Activated CD4-positive, alpha-beta T cell treated with anti-CD3 and anti-CD28 coated beads, Interleukin-2, amount 50 U/mL, for 4 hours (primary cell): ENCODE measurements at places on chromosomes 2 and 18.

- DNase-seq: no peak
Measured at GRCh38 chr2:128394007-128394730, 75.5 kb upstream of the HS6ST1 start.

DNA sequence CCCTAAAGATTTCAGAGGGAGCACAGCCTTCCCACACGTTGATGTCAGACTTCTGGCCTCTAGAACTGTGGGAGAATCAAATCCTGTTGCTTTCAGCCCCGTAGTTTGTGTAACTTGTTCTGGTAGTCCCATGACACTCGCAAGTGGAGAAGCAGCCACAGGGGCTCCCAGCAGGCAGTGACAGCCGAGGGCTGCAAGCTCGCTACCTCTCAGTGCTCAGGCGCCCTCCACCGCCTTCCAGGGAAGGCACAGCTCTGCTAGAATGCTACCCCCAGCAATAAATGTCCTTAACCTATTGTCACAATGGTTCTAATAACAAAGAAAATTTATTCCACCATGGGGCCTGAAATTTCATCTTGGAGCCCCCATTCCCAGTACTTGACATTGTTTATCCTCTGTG is 143.1 kb upstream of the ZNF236 start:
- DNase-seq: no peak

DNA sequence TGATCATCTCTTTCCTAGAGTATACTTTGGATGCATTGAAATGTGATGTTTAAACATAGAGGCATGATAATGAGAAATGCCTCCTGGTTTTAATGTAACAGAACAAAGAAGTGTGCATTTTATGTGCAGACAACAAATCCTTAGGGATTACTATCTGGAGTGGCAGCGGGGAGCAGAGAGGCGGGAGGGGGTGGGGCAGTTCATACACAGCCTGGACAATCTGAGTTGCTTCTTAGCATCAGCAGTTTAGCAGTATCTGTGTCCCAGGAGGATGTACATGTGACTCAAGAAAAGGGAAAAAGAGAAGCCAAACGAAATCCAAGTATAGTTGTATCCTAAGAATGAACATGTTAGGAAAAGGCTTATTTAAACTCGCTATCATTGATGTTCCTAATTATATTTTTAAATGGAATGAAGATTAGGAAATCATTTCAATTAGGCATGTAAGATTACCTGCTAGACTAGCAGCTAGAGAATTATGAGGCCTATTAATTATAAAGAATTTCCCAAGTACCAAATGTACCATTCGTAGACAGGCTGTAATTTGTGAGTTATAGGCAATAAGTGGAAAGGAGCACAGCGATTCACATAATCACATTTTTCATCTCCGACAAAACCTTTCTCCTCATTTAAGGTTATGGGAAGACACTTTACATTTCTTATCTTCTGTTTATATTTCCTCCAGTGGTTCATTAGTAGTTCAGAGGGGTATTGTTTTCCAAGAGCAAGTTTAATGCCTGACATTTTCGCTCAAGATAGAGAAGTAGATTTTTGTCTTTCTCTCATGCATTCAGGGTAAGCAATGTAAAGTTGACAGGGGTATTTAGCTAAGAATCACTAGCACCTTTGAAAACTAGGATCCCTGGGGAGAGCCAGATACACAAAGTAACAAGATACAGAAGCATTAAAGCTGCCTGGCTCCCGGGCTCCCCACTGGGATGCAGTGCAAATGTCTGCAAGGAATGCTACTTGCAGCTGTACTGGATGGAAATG is 141.3 kb upstream of the NOSTRIN start:
- DNase-seq: no peak

GRCh38 chr2:5696945-5697521 is 4.8 kb downstream of the SOX11 start:
- no peak for DNase-seq

DNA sequence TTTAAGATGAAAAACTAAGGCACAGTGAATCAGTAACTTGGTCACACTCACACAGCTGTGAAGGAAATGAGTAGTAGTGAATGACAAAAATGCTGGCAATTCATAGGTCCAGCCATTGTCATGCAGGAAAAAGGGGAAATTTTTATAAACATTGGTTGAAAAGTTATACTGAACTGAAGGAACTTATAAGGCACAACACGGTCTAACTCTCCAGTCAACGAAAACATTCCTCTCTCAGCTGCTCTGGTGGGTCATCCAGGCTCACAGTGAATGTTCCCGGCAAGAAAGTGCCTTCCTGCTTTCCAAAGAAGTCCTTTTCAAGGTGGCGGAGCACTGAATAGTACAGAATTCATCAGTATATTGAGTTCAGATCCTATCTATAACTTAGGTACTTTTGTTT is 476.1 kb downstream of the DCC start:
- DNase-seq: no peak

DNA sequence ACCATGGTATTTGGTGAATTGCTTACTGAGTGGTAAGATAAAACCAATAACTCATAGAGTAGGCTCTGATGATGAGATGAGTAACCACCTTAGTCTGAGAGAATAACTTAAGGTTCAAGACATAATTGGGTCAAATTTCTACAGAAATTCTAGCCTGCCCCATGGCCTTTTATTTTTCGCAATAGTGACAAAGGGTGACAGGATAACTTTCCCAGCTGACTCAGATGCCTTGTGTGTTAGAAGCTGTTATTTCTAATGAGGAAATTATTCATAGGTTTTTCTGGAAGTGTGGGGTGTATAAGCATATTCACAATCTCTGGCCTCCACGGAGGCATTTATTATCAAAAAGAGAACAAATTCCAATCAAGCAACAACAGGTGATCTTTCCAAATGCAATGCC is 159.0 kb downstream of the NUP35 start:
- no peak for DNase-seq

DNA sequence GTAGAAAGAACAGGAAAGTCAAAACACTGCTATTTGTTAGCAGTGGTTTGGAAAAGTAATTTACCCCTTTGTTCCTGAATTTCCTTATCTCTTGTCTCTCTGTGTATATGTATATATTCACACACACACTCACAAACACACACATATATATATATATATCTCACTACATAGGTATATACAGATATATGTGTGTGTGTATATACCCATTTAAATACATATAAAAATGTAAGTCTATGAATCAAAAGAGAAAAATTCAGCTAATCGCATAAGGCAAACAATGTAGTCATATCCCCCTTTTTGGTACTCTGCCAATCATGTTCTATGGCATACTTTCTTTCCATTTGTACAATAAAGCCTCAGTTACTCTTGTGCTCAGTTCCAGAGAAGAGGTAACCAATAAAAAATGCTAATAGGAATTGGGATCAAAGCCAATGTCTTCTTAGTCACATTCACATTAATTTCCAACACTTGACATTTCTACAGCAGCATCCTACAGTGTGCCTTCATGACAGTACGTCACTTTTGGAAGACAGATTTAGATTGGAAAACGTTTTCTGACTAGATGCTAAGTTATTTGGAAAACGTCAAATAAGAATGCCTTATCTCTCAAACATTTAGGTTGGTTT is 94.6 kb downstream of the MC4R start:
- no peak for DNase-seq

DNA sequence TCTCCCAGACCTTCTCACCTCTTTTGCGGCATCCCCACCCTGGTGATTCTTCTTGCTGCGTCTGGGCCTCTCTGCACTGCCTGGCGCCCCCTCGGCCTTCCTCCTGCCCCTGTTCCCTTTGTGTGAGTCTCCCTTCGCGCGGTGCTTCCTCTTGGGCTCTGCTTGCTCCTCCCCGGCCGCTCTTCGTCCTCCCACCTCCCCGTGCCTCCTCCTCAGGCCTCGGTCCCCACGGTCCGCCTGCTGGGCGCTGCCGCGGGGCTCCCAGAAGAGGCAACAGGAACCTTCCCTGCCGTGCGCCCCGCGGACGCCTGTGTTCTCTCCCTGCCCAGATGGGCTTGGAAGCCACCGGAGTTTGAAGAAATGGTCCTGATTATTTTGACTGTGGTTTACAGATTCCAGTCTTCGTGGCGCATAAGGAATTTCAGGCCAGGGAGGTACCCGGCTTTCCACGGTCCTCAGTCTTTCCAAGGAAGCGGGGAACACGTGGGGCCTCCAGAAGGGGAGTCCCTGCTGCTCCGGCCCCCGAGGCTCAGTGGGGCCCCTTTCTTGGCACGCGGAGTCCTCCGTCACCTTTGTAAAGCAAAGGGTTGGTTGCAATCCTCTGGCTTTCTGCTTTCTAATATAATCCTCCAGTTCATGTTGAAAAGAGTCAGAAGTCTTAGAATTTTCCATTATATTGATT is 13.1 kb downstream of the RNU2-63P start:
- DNase-seq: no peak

GRCh38 chr2:17289669-17290068 is 228.6 kb downstream of the RAD51AP2 start:
- DNase-seq: no peak

- no peak for DNase-seq
Measured at GRCh38 chr2:110978756-110979470, 141.8 kb upstream of the BCL2L11 start.

GRCh38 chr2:241309684-241310117 is 5.8 kb downstream of the HDLBP start:
- peak; percentile 63 for DNase-seq

GRCh38 chr2:239012936-239013677 is 165.2 kb downstream of the TWIST2 start:
- no peak for DNase-seq

GRCh38 chr2:204110338-204110741 is 173.8 kb downstream of the ICOS start:
- DNase-seq: peak; percentile 27

DNA sequence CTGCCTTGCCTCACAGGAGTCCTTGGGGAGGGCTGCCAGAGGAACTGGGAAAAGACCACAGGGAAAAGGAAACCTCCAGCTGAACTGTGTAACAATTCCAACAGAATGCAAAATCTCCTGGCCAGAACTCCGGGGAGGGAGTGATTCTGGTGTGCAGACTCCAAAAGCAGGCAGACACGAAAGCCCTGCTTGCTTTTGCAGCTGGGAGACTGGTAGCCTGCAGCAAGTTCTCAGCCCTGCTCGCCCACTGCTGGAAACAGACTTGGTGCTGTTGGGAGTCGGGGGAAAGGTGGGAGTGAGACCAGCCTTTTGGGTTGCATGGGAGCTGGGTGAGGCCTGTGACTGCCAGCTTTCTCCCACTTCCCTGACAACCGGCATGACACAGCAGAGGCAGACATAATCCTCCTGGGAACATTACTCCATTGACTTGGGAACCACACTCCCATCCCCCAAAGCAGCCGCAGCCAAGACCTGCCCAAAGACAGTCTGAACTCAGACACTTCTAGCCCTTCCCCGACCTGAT is 26.0 kb upstream of the NMI start:
- DNase-seq: no peak

- DNase-seq: no peak
Measured at GRCh38 chr2:69253611-69254301, 133.3 kb downstream of the GFPT1 start.

GRCh38 chr18:39403121-39403520 is 1837.5 kb upstream of the CELF4 start:
- no peak for DNase-seq

- no peak for DNase-seq
Measured at GRCh38 chr2:5657231-5657630, 35.0 kb upstream of the SOX11 start.

GRCh38 chr2:159160412-159160811 is 126.1 kb downstream of the WDSUB1 start:
- no peak for DNase-seq

DNA sequence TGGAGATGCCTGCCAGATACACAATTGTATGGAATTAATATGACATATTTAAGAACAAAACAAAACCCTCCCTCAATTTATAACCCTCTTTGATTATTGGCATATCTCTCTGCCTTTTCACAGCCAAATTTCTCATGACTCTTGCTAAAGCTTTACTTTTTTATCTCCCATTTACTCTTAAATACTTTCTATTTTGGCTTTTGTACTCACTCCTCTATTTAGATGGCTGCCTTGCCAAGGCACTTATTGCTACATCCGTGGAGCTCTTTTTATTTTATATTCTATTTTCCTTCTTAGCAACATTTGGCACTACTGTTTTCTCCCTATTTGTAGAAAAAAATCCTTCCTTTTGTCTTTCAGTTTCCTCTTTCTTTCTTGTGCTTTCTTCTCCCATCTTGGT is 466.4 kb upstream of the CWC22 start:
- DNase-seq: no peak

- no peak for DNase-seq
Measured at GRCh38 chr2:43303889-43304288, 77.5 kb upstream of the ZFP36L2 start.

- DNase-seq: no peak
Measured at GRCh38 chr2:44273596-44273995, 1.7 kb upstream of the SLC3A1 start.

- no peak for DNase-seq
Measured at GRCh38 chr2:189128970-189129369, 50.6 kb downstream of the COL5A2 start.

DNA sequence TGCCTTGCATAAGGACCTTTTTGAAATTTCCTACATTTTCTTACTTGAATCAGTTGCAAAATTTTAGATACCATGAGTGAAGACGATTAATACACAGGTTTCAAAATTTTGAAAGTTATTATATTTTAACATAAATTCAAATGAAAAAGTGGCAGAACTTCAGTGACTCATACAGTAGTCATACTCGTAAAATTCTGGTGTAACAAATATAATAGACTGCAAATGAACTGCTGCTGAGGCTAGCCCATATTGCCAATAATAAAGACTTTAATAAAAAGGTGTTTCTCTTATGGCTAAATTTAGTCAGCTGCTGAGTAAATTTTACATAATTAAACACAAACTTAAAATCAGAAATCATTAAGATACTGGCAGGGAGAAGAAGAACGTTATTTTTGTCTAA is 36.9 kb downstream of the MSH6 start:
- DNase-seq: no peak

DNA sequence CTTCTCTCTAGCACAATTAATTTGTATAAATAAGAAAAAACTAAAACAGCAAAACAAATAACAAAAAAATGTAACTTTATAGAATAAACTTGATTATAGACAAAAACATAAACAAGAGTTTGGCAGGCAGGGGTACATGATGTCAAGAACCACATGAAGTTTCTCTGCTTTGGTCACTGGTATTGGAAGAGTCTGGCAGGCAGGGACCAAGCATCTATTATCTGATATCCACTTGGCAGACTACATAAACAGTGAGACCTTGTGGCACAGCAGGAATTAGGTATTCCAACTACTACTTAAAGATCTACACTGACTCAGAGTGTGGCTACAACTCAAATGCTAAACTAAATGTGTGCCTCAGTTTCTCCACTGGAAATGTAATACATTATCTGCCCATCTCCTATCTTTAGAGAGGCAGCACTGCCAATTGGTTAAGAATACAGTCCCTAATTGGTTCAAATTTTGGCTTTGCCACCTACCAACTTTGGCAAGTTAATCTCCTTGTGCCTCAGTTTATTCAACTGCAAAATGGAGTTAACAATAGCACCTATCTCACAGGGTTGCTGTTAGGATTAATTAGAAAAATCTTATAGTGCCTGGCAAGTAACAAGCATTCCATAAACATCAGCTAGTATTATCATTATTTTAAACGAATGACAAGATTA is 2.7 kb downstream of the MAP4K3 start:
- DNase-seq: no peak

DNA sequence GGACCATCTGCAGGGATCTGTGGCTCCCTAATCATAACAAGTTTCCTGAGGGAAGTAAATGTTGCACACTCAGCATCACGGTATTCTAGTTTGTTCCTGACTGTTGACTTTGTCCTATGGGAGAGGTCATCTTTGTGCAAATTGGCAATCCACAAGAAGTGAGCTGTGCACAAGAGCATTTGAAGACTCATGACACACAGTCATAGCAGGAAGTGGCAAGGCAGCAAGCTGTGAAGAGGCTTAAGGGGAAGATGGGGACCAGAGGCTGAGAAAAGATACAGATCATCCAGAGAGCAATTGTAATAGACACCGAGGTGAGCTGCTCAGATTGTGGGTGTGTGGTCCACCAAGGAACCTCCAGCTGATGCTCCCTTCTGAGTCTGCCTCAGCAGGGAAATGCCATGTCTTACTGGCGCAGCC is 2.7 kb downstream of the TNP1 start:
- DNase-seq: no peak
